ENCODE measurements at places on chromosomes 11 and 22. TPM values are rescaled to one million over a fixed set of nuclear protein-coding genes. Genes with fewer than 3 reads are reported as not detected.

- no peak for DNase-seq
- H3K27ac ChIP-seq = no peak overlapping the region
- no peaks in the 10 kb centered on the region for H3K27me3 ChIP-seq
Observed at GRCh38 chr11:17260020-17260419, 16.5 kb upstream of the NUCB2 start.

KCNJ1 gene
- not detected for total RNA-seq

DNA sequence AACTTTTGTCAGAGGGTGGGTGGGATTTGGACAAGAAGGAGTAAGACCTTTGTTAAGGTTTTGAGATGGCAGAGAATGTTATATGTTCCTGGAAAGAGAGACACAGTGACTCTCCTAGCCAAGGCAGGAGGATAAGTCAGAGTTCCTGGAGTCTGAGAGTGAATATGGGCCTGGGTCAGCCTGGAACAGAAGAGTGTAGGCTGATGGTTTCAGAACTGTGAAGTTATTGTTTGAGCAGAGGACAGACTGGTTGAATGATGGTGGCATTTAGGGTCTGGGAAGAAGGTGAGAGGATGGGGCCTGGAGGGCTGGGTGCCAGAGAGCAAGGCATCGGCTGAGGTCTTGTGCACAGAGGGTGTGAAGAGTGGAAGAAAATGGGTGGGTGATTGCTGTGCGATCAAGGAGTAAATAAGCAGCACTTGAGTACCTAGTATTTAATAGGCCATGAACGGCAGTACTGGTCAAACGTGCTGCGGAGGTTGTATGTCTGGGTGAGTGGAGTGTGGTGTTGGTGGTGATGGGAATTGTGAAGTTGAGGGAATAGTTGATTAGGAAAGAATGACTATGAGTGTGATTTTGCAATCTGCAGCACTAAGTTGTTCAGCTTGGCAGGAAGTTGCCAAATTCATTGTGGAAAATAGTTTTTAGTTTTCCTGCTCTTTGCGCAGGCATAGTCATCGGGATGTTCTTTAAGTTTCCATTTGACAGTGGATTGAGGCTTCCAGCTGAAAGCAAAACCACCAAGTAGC lies 1.8 kb downstream of the PANX1 start:
- peaks cover 80% of the 10 kb centered on the region for H3K4me1 ChIP-seq
- H3K27ac ChIP-seq = peak overlapping the region; percentile 96
- no peak for DNase-seq
- no peaks in the 10 kb centered on the region for H3K36me3 ChIP-seq

- H3K36me3 ChIP-seq = no peaks in the 10 kb centered on the region
- H3K4me3 ChIP-seq = no peak overlapping the region
- DNase-seq = no peak
- peaks cover 39% of the 10 kb centered on the region for H3K27me3 ChIP-seq
- H3K4me1 ChIP-seq = no peaks in the 10 kb centered on the region
Observed at GRCh38 chr22:48899523-48900326, 927.9 kb downstream of the BRD1 start.

- no peaks in the 10 kb centered on the region for H3K36me3 ChIP-seq
- H3K4me3 ChIP-seq = no peak overlapping the region
- DNase-seq = no peak
- no peak overlapping the region for H3K27ac ChIP-seq
- peaks cover 32% of the 10 kb centered on the region for H3K4me1 ChIP-seq
- H3K27me3 ChIP-seq = no peaks in the 10 kb centered on the region
Observed at GRCh38 chr22:23518376-23519187, 61.5 kb downstream of the IGLL1 start.

- peaks cover 5% of the 10 kb centered on the region for H3K4me1 ChIP-seq
- peaks cover 97% of the 10 kb centered on the region for H3K27me3 ChIP-seq
- DNase-seq = no peak
- H3K36me3 ChIP-seq = no peaks in the 10 kb centered on the region
Observed at GRCh38 chr11:119624102-119624615, 104.8 kb downstream of the NECTIN1 start.

TAF1D gene
- total RNA-seq = 32.6 TPM

ELFN2 gene
- total RNA-seq = not detected

DNA sequence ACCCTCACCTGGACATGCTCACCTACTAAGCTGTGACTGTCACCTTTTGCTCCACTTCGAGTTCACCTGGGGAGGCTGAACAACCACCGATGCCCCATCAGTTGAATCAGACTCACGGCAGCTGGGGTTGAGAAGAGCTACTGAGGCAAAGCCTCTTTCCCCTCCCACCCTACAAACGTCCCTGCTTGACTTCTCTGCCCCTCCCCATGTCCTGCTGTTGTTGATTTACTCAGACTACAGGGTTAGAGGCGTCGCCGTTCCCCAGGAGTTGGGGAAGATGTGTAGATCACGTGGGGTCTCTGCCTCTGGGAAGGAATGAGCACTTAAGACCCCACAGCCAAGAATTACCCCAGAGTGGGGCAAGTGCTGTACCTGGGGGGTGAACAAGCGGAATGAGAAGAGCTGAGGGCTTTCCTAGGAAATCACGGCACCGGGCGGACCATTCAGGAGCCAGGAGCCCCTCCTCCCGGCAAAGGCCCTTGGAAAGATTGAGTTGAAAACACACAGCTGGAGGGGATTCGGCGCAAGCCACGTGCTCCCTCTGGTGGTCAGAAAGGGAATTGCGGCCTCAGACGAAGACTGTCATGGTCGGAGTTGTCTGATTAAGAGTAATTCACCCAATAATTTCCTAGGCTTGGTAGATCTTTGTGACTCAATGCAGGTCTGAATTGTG lies 7.0 kb downstream of the FXYD2 start:
- peaks cover 2% of the 10 kb centered on the region for H3K27me3 ChIP-seq
- H3K36me3 ChIP-seq = no peaks in the 10 kb centered on the region
- H3K4me1 ChIP-seq = peaks cover 46% of the 10 kb centered on the region
- DNase-seq = peak; percentile 82

TSPAN18 gene
- 129 TPM for total RNA-seq

GRCh38 chr11:118545533-118545932 lies 14.5 kb downstream of the TMEM25 start:
- H3K36me3 ChIP-seq = peaks cover 43% of the 10 kb centered on the region
- H3K27me3 ChIP-seq = no peaks in the 10 kb centered on the region
- no peak overlapping the region for H3K4me3 ChIP-seq
- no peak overlapping the region for H3K27ac ChIP-seq
- no peak for DNase-seq
- no peaks in the 10 kb centered on the region for H3K4me1 ChIP-seq

RASL10A gene
- 1.4 TPM for total RNA-seq

DNA sequence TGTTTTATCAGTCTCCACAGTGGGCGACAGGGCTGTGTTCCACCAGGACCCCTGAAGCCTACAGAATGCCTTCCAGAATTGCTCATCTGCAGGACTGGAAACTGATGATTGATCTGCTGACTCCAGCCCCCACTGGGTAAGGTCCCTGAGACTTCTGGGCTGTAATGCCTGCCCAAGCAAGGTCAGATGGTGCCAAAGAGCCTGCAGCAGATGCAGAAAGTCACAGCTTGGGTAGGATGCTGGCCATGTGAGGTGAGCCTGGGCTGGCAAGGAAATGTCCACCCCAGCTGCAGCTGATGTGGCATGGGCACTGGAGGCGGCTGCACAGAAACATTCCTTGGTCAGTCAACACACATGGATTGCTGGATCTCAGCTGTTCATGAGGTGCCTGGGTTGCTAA lies 30.9 kb downstream of the LRRC32 start:
- H3K27ac ChIP-seq = no peak overlapping the region
- DNase-seq = no peak
- H3K4me1 ChIP-seq = peaks cover 37% of the 10 kb centered on the region
- H3K27me3 ChIP-seq = no peaks in the 10 kb centered on the region

LINC01488 gene
- total RNA-seq = 0.38 TPM

GRCh38 chr22:20305894-20306645 lies 13.8 kb downstream of the DGCR6L start:
- H3K36me3 ChIP-seq = no peaks in the 10 kb centered on the region
- DNase-seq = no peak
- H3K4me1 ChIP-seq = no peaks in the 10 kb centered on the region
- H3K27me3 ChIP-seq = peaks cover 31% of the 10 kb centered on the region

GRCh38 chr11:33445761-33446161 lies 188.6 kb downstream of the HIPK3 start:
- DNase-seq = no peak
- H3K4me1 ChIP-seq = peaks cover 4% of the 10 kb centered on the region
- peaks cover 13% of the 10 kb centered on the region for H3K27me3 ChIP-seq
- no peak overlapping the region for H3K27ac ChIP-seq
- H3K4me3 ChIP-seq = no peak overlapping the region
- H3K36me3 ChIP-seq = no peaks in the 10 kb centered on the region

RAB3IL1 gene
- 9.5 TPM for total RNA-seq

DNA sequence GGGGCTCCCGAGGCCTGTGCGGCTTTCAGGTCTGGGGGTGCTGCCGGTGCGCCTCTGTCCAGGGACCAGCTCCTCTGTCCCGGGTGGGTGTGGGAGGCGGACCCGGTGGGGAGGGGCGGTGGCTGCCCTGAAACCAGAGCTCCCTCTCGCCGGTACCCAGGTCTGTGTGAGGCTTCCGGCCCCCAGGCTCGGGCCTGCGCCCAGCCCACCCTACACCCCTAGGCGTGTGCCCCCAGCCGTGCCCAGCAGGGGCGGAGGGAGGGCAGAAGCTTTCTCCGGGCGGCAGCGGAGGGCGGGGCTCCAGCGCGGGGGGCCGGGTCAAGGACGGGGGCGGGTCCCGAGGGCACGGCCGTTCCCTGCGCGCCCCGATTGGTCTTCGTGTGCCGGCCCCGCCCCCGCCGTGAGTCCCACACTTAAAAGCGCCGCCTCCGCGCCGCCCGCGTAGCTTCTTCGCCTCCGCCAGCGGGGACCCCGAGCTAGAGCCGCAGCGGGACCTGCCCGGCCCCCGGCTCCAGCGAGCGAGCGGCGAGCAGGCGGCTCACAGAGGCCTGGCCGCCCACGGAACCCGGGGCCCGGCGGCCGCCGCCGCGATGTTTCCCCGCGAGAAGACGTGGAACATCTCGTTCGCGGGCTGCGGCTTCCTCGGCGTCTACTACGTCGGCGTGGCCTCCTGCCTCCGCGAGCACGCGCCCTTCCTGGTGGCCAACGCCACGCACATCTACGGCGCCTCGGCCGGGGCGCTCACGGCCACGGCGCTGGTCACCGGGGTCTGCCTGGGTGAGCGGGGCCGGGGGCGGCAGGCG lies 616 bp downstream of the PNPLA2 start:
- peak overlapping the region; percentile 91 for H3K4me3 ChIP-seq
- DNase-seq = peak; percentile 95
- H3K36me3 ChIP-seq = peaks cover 29% of the 10 kb centered on the region
- peaks cover 53% of the 10 kb centered on the region for H3K4me1 ChIP-seq

DNA sequence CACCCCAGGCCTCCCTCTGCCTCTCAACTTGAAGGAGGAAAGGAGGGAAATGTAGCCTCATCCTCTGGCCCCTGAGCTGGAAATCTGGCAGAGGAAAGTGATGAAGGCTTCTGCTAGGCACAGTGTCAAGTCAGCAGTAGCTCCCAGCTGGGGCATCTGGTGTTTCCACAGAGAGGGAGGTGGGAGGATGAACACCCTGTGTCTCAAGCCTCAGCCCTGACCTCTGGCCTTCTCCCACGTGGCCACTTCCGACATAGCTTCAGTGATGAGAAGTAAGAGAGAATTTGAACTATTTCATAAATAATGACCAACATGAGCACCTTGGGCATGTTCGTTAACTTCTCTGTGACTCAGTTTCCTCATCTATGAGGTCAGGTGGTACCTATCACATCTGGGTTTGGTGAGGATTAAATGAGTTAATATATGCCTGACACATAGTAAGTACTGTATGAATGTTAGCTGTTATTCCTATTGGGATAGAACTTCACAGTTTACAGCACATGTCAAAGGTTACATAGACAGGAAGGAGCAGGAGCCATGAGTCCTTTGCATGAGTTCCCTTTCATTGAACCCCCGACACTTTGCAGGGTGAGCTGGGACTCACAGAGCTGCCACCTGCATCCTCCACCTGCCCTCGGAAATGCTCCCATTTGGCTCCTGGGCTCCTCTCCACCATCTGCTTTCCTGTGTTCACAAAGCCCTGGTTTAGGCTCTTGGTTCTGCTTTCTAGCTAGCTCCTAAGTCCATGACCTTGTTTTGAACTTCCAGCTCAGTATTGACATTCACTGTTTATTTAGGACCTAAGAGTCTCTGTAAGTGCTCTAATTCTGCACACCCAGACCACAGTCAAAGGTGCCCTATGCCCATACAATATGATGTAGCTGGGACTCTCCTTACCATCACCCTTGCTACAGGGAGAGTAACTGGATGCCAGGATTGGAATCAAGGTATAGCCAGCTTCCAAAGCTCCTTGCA lies 61.7 kb downstream of the CSNK2A3 start:
- DNase-seq = no peak
- no peaks in the 10 kb centered on the region for H3K27me3 ChIP-seq
- peaks cover 23% of the 10 kb centered on the region for H3K36me3 ChIP-seq
- no peak overlapping the region for H3K27ac ChIP-seq
- H3K4me1 ChIP-seq = no peaks in the 10 kb centered on the region

MB gene
- total RNA-seq = 16,708 TPM

GRCh38 chr11:65595131-65595530 lies 469 bp downstream of the KCNK7 start:
- no peak overlapping the region for H3K27ac ChIP-seq
- no peak for DNase-seq
- peaks cover 50% of the 10 kb centered on the region for H3K36me3 ChIP-seq
- no peak overlapping the region for H3K4me3 ChIP-seq
- peaks cover 51% of the 10 kb centered on the region for H3K4me1 ChIP-seq

RSF1 gene
- 40.6 TPM for total RNA-seq

DNA sequence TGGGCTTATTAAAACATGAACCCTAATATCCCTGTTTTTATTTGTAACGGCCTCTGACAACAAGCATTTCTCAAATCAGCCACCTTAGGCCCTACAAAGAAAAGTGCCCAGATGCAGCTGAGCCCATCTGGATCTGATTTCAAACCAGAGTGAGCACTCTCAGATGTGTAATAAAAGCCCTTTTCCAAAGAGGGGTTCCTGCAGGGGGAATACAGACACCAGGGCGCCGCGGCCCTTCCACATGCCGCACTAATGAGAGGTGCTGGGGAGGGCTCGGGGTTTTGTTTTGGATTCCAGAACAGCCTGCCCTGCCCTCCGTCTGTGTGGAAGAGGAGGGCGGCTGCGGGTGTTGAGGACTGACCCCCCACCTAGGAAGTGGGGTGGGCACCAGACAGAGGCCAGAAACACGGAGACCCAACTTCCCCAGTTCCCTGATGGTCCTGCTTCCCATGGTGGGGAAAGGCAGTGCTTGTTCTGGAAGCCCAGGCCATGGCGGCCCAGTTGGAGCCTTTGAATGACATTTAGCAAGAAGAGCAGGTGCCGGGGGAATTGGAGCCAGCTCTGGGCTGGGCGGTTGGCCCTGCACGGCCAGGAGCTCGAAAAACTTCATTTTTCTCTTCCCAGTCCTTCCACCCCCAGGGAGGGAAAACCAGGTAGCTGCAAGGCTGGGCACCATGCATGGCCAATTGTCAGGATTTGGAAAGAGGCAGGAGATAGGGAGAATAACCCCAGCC lies 63.7 kb downstream of the MACROD1 start:
- H3K27ac ChIP-seq = no peak overlapping the region
- DNase-seq = no peak
- H3K4me3 ChIP-seq = no peak overlapping the region
- peaks cover 5% of the 10 kb centered on the region for H3K4me1 ChIP-seq
- no peaks in the 10 kb centered on the region for H3K27me3 ChIP-seq

IRAG1 gene
- 5.1 TPM for total RNA-seq

All from left ventricle myocardium inferior (tissue), 1 donor.